SJSA1 (cell line): ENCODE measurements at places on chromosomes 7 and 10.

- DNase-seq, result peak; percentile 12
These were observed 65.3 kb upstream of the MDFIC start for GRCh38 chr7:114856625-114857024.

DNA sequence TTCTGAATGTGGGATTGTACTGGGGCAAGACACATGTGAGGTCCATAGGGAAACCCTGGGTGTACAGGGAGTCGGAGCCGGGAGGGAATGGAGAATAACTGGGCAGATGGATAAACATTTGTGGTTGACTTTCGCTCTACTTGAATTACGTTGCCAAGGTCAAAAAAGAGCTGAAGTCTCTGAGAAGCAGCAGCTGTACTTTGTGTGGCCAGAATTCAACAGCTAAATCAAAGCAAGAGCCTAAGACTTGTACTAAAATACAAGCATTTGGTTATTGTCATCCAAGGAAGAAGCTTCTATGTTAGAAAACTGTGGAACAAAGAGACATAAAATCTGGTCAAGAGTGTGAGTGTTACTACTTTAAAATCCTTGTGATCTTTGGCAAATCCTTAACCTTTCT, 457.2 kb downstream of the ARL4A start:
- DNase-seq, result no peak

GRCh38 chr10:104650072-104650471, 9.0 kb downstream of the SORCS3 start:
- no peak for DNase-seq

DNA sequence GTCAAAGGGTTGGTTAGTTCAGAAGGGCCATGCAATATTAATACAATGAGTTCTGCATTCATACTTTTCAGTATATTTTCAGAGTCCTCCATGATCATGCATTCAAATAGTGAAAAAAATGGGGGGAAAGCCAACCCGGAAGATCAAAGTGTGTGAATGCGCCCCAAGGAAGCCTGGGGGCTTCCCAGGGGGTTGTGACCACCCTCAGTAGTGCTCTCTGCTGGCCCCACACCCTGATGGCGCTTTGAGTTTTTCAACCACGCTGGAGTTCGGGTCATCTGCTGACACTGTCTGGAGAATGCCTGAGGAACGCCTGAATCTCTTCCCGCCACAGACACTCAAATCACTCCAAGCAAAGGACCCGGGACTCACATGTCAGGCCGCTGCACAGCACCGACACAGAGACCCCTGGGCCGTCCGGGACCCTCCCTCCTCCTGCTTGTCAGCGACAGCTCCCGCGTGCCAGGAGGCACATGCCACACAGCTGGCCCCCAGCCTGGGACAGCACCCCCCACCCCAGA, 1.0 kb downstream of the TNS3 start:
- DNase-seq, result no peak

GRCh38 chr7:27163288-27164044, 1.9 kb downstream of the HOXA9 start:
- DNase-seq, result peak; percentile 11

DNA sequence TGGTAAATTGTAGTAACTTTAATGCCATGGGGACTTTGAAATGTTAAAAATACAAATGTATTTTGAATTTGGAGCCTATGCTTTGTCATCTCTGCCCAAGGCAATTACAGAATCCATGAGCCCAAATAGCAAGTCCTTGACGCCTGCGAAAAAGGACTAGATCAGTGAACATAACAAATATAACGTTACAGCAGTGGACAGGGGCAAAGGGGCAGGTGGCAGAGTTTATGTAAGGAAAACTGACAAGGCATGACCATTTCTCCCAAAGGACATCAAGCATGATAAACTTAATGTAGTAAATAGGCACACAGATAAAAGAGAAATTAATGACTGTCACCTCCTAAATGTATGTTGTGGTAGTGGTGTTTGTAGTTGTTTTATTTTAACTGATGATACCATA, 297.1 kb downstream of the LRRTM3 start:
- no peak for DNase-seq

DNA sequence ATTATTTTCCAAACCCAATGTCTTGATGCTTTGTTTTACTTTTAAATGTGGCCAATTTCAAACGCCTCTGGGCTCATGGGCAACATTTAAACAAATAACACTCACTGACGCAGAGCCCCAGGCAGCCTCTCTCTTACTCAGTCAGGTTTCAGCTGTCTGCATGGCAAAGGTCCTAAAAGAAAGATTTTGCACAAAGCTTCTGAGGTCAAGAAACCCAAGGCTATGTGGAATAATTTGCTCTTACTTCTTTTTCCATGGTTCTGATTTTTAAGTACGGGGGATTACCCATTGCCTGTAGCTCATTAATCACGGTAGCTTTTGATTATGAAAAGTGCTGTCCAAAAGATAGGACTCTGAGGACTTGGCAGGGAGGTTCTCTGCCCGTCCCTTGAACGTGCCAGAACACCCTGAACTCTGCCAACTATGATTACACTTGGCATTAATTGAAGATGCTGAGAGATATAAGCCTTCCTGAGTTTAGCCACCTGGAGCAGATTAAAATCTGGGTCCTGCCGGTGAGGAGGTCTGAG, 14.1 kb upstream of the MSRB2 start:
- DNase-seq, result no peak

GRCh38 chr7:74351836-74352235, 62.6 kb downstream of the CLIP2 start:
- DNase-seq, result no peak

DNA sequence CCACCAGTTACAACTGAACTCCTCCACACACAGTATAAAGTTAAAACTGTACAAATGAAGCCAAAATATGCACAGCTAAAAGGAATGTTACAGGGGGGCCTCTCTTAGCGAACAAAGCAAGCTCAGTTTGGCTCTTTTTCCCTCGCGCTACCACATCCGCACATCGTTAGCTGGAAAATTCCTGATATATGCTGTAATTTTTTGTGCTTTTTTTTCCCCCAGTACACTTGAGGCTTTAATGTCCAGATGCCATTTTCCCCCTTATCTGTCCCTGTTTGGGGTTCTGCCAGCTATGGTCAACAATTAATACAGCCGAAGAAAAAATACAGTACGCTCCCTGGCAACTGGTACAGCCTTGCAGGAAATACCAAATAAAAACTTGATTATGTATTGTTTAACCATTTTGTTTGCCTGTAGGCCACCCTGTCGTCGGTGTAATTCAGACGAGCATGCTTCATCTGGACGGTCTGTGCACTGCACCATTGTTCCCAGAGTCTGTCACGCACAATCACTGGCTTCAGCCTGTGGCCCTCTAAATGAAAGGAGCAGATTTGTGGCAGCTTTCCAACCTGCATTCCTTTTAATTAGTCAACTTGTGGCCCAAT, 108.1 kb upstream of the FAM133B start:
- peak; percentile 92 for DNase-seq

GRCh38 chr10:64211466-64211865, 690.3 kb downstream of the REEP3 start:
- DNase-seq, result no peak

DNA sequence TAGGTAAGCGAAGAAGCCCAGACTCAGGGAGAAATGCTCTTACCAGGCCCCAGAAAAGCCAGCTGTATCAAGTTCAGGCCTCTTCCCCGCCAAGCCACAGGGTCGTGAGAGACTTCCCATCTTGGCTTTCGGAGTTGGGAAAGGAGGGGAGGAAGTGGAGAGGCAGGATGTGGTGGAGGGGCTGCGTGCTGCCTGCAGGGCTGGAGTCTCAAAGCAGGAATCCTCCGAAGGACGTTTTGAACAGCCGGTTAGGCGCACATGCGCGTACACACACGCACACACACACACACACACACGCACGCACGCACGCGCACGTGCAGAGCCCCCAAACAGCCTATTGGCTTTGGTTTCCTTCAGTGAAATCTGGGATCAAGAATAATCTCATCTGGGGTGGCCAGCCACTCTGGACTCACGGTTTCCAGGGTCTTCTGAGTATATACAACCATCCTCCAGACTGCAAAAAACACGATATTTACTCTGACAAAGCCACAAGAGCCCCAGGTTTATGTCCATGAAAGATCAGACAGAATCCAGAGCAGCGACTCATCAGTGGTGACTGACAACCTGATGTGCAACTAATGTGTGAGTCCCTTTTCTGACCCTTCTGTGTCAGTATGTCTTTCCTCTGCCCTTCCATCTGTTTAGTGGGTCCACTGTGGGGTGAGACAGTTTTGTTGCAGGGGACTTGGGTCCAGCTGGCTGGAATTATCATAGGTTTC, 115.0 kb upstream of the ZNF438 start:
- peak; percentile 79 for DNase-seq

DNA sequence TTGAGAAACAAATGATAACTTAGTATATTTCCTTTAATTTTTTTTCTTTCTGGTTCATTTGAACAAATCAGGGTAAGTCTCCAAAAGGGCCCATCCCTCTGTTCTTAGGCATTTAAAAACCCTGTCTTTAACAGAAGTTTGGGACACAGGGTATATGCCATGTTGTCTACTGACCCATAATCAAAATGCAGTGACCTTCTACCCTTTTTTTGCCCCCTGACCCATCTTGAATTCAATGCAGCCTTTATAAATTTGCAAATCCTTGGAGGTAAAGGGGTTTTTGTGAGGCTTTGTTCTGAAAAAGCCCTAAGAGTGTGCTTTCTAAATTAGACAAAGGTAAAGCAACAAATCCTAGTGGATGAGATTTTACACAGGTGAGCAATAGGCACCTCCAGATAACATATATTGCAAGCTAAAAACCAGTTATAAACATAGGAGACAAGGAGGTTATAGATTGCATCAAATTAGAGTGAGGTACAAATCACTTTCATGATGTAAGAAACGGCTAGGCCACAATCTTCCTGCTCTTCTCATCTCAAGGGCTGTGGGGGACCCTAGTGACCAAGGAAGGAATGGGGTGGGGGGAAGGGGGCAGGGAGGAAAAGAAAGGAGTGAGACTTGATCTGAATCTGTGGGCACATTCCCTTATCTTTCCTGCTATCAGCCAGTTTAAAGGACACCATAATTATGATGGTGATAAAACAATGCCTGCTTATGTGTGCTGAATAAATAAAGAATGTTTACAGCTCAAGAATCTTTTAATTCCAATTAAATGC, 2.7 kb downstream of the SKIDA1 start:
- DNase-seq, result no peak

- no peak for DNase-seq
These were observed 93.4 kb downstream of the DOCK4 start for GRCh38 chr7:112112822-112113255.

DNA sequence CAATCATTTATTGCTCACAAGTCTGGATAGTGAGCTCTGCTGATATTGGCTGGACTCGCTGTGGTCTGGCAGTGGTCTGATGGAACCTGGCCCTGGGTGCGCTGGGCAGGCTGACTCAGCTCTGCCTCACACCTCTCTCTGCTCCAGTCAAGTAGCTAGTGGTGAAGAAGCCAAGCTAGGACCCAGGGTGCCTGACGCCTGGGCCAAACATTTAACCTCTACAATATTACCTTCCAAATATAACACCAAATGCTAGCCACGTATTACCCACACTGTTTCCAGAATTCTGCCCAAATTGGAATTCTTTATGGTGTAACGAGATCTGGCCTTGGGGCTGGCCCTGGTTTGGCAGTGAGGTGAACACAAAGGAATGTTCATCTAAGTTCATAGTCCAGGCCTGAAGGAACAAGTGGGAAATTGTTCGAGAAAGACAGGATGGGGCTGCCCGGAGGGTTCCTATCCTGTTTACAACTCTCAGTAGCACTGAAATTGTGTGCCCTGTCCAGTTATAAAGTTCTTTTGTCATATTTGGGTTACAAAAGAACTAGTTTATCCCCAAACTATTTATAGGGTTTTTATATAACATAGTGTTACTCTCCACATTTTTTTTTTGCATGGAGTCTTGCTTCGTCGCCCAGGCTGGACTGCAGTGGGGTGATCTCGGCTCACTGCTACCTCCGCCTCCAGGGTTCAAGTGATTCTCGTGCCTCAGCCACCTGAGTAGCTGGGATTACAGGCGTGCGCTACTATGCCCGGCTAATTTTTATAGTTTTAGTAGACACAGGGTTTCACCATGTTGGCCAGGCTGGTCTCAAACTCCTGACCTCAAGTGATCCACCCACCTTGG, 16.3 kb downstream of the OR2AE1 start:
- DNase-seq, result no peak

DNA sequence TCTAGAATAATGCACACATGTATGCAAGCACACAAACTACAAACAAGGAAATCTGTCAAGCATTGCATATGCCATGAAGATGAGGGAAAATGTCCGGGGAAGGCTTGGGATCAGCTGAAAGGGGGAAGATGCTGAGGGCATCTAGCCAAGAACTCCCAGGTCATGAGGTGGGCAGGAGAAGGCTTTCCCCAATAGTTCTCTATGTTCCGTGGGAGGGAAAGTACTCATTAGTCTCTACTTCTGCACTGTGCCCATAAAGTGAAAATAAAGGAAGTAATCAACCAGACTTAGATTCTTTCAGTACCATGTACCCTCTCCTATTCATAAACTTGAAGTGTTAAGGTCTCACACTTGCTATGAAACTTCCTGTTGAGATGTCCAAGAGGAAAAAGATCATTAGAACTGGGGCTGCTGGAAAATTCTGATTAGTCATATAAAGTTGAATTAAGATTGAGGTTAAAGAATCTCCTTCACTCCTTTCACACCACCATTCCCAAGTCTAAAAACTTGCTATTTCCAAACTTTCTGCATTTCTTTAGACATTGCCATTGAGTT, 17.1 kb upstream of the LIPF start:
- no peak for DNase-seq

- no peak for DNase-seq
These were observed 431.5 kb upstream of the PCDH15 start for GRCh38 chr10:55232553-55232952.

- DNase-seq, result no peak
These were observed 91.1 kb downstream of the MAD1L1 start for GRCh38 chr7:2141651-2142050.

- DNase-seq, result no peak
These were observed 74.0 kb downstream of the GATA3 start for GRCh38 chr10:8128511-8128910.

GRCh38 chr7:154856733-154857132, 146.2 kb downstream of the PAXIP1 start:
- no peak for DNase-seq

DNA sequence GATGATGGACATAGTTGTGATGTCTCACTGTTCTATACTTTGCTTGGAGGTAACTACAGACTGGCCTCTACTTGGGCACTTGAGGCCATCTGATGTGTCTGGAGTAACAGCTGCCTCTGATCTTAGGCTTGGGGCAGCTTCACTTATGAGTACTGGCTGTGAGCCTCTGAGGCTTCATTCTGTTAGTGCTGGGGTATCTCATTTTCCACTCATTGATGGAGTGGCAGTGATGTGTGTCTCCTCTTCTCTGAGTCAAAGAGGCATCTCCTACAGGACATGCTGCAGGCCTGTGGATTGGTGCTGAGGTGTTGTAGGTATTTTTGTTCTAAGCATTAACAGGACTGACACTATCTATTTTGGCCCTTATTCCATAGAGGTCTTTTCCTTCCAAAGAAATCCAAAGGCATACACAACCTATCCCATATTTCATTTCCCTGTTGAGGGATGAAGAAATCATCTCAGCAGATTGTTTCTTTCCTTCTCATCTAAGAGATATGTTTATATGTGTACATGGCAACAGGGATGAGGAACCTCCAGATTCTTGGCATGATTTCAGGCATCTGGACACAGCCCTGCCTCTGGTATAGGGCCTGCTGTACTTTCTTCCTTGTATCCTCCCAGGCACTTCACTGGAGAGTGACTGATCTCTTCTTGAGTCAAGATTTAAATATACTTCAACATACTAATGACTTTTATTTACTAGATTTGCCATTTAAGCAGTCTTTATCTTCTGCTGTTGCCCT, 65.7 kb upstream of the NOBOX start:
- no peak for DNase-seq
